ENCODE measurements at places on chromosomes 1 and 21.

DNA sequence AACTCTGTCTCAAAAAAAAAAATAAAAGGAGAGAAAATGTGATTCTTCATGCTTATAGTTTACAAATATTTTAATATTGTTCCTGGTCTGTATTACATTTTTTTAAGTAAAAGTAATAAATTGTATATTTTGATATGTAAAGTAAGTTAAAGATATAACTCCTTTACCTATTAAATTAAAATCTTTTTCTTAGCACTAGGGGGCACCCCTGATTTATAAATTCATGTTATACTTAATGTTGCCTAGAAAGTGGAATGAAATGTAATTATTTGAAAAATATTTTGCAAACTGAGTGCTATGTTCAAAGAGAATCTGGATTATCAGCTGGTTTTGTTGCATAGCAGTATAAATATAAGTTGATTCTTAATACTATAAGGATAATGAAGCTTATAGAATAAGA is 49.2 kb downstream of the RALGPS2 start:
- no peak for DNase-seq

DNA sequence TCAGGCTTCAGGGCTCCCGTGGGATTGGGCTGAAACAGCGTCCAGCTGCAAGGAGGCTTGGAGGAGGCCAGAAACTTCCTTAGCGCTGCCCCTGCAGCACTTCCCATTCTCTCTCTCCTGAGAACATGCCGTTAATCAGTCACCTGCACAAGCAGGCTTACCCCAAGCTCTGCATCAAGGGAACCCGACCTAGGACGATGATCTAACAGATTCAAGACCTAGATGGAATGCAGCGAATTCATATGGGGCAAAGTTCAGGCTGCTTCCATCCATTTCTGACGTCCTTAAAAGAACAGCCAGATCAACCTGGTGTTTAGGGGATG is 114.1 kb downstream of the ERG start:
- DNase-seq, result no peak

DNA sequence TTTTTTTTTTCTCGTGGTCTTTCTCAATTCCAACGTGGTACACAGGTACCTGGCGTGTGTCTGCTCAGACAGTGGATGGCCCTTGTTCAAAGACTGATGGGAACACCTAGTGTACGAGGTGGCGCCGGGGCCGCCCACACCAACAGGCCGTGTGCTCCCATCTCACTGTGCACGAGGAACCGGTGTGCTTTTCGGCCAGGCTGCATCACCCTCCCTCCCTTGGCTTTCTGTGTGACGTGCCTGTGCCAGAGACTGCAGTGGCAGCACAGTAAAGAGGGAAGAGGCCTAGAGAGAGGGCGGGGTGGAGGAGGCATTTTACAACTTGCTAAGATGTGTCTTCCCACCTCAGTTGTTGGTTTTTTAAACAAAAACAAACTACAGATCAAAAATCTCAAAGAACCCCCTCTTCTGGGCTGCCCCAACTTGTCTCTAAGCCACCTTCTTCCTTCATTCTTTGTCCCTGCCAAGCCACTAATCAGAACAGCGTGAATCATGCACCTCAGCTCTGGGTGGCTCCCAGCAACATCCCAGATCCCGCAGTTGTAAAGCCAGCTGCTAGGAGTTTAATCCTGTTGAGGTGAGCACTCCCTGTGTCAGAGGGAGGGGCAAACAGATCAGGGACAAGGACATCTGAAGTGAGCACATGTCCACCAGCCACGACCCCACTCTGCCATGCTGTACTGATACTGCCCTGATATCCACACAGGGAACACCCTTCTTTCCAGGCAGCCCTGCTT is 20.7 kb downstream of the IRF2BP2 start:
- DNase-seq, result no peak

DNA sequence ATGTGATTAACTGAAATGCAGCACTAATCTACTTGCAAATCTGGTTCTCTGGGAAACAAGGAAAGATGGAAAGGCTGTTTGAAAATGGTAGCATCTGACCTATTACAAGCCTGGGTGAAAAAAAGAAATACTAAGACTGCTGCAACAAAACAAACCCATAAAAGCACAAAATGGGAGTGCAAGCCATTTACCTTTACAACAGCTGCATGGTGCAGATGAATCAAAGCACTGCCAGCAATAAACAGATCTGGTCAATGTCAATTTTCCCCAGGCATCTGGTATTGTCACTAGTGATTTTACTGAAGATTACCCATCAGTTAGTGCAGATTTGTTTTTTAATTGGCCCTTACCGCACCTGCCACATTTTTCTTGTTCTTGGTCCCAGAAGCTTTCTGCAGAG is 1341.7 kb downstream of the PLA2G4A start:
- no peak for DNase-seq

DNA sequence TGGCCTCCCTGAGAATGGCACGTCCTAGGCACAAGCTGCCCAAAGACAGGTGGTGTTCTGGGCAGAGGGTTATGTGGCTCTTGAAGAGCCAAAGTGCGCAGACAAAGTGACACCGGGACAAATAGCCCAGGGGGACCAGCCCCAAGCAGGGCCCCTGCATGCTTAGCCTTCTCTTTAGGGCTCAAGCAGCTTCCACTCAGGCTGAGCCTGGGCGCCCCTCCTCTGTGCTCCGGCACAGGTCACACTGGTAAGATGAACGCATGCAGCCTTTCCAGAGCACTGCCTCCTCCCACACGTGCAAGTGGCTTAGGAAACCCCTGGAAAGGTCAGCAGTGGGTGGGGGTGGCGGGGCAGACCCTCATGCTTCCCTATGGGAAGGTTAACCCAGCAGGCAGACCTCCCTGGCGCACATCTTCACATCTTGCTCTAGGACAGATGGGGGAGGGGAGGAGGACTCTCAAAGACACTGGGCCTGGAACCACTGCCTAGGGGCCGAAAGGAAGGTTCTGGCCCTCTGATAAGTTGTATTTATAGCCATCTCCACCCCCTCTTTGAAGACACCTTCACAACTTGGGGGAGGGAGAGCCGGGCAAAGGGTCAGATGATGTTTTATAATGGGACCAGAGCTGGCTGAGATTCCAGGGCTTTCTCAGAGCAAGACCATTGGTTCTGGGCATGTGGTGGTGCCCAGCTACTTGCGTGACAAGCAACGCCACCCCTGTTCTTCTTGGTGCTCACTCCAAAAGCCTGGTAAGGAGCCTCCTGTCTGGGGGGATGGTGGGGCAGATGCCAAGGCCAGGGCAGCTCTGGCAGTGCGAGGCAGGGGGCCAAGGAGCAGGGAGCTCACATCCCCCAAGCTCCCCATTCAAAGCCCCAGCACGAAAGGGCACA is 5.5 kb downstream of the KLHL21 start:
- DNase-seq, result no peak

DNA sequence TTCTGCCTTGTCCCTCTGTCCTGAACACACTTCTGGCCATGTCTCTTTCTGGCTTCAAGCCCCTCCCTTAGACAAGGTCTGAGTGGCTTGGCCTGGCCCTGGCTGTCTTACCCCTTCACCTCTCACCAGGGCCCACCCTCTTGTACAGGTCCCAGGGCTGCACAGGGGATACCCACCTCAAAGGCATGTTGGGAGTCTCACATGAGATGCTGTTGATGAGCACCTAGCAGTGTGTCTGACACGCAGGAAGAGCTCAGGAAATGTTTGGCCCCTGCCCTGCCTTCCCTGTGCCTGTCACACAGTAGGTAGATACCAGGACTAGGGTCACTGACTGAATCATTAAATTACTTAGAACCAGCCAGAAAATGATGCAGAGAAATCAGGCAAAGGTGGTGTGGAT is 16.6 kb downstream of the ZNF362 start:
- no peak for DNase-seq

GRCh38 chr1:119488216-119488615 is 18.8 kb upstream of the HSD3B1 start:
- no peak for DNase-seq

GRCh38 chr1:162859191-162859590 is 1.8 kb downstream of the CCDC190 start:
- DNase-seq, result no peak

- DNase-seq, result no peak
Measured at GRCh38 chr21:39444421-39445180, 977 bp downstream of the LCA5L start.

DNA sequence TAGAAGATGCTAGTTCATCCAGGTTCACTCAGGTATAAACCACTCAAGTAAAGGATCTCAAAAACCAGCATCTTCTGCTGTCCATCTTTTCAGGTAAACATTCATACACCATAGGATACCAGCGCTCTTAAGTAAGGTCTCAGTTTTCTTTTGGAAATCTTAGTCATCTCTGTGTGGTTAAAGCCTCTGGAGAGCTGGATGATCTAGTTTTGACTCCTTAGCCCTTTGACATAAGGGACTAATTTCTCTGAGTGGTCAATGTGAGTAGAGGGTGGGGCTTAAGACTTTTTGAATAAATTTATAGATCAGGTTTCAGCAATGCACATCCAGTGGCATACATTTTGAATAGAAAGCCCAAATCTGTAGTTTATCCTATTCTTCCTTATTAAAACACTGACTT is 92.3 kb downstream of the CTH start:
- no peak for DNase-seq

DNA sequence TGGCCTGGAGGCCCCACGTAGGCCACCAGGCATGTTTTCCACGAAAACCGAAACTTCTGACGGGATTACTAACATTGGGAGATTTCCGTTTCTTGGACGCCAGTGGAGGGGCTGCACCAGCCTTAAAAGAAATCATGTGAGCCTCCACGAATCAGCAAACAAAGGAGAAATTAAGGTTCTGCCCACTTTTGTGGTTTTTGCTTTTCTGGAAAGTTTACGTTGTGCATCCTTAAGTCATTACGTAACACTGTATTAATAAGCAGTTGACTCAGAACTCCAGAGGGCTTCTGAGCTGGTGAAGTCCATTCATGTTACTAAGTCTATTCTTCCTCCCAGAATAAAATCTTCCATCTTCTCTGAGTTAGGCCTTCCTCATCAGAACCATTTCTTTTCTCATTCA is 168.5 kb downstream of the PSMG1 start:
- DNase-seq, result no peak

- no peak for DNase-seq
Measured at GRCh38 chr1:204728456-204728855, 42.9 kb upstream of the LRRN2 start.

GRCh38 chr1:43851561-43852338 is 81.9 kb upstream of the ARTN start:
- DNase-seq, result no peak

GRCh38 chr1:16612332-16613172 is 812 bp downstream of the NBPF1 start:
- no peak for DNase-seq

DNA sequence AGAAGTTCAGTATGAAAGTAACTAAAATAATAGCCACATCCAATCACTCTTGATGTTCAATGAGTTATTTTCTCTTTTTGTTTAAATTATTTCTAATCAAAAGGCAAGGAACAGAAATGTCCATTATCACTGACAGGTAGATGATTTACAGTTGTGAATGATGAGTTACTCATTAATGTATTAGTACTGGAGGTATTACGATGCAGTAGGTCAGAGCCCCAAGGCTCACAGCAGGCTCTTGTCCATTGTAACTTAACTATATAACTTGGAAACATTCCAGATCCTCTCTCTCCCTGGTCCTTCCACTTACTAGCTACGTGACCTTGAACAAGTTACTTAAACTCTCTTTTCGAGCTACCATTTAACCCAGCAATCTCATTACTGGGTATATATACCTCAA is 39.5 kb downstream of the CRB1 start:
- DNase-seq, result no peak

GRCh38 chr1:156961709-156962108 is 41.3 kb downstream of the LRRC71 start:
- peak; percentile 12 for DNase-seq

- DNase-seq, result no peak
Measured at GRCh38 chr1:155598842-155599331, 11.1 kb upstream of the MSTO1 start.

DNA sequence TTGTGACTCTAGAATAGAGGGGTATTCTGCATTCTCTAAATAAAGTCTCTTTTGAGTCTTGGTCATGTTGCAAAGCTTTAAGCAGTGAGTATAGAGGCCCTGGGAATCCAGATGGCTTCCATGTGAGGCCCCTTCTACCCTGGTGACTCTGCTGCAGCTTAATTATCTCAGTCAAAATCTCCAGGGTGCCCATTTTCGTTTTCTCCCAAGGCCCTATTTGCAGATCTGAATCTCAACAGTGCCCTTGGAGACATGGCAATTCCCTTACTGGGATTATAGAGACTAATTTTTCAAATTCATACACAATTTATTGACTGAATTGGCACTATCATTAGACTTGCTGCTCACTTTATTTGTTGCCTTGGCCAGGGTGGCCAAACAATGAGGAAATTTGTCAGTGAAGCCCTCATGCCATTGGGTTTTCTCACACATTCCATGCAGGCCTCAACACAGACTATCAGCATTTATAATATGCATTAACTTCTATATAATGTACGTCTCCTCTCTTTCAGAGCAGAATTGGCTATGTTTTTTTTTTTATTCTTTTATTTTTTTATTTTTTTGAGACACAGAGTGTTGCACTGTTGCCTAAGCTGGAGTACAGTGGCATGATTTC is 35.1 kb downstream of the PROX1 start:
- no peak for DNase-seq

- DNase-seq, result no peak
Measured at GRCh38 chr1:31712630-31713029, 8.8 kb upstream of the COL16A1 start.

- no peak for DNase-seq
Measured at GRCh38 chr1:205933671-205934618, 9.3 kb downstream of the SLC26A9 start.

- no peak for DNase-seq
Measured at GRCh38 chr1:95013950-95014574, 58.7 kb downstream of the ALG14 start.

- no peak for DNase-seq
Measured at GRCh38 chr1:178702146-178702545, 22.9 kb upstream of the RALGPS2 start.

GRCh38 chr1:27656157-27656893 is 15.7 kb downstream of the IFI6 start:
- no peak for DNase-seq

GRCh38 chr1:29396438-29397255 is 160.3 kb downstream of the PTPRU start:
- DNase-seq, result no peak

DNA sequence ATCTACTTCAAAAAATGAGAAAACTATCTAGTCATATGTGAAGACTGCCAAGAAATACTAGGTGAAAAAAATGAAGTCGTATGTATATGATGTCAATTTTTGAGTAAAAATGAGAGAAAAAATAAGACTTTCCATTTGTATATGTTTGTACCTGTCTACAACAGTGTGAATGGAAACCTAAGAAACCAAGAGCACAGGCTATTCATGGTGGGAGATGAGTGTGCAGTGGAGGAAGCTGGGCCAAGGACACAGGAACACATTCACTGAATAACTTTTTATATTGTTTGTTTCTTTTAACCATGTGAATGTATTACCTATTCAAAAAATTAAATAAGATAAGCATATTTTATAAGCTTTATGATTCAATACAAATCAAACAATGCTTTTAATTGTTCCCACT is 67.0 kb downstream of the ERO1B start:
- no peak for DNase-seq

GRCh38 chr1:34087986-34088385 is 77.0 kb downstream of the CSMD2 start:
- no peak for DNase-seq

GRCh38 chr1:39996396-39997004 is 41.6 kb downstream of the MFSD2A start:
- no peak for DNase-seq
